ENCODE measurements at places on chromosomes 6 and 20. TPM values are rescaled to one million over a fixed set of nuclear protein-coding genes. Genes with fewer than 3 reads are reported as not detected.

Gene HLA-DPA1
- not detected for total RNA-seq

Gene CCN5
- total RNA-seq, result 0.63 TPM

Gene GATA5
- total RNA-seq, result not detected

Gene SSTR4
- not detected for total RNA-seq

Gene LCA5
- total RNA-seq, result 1.3 TPM

Gene HTR1B
- total RNA-seq, result 0.70 TPM

Gene FLRT3
- total RNA-seq, result 19.9 TPM

Gene SYCP2L
- total RNA-seq, result 0.35 TPM

Gene ARFGAP1
- 44.6 TPM for total RNA-seq

Gene GGTLC1
- total RNA-seq, result not detected

Gene SLC22A23
- total RNA-seq, result 24.8 TPM

Gene LRRC73
- total RNA-seq, result 0.21 TPM

Gene MARCKS
- total RNA-seq, result 66.0 TPM

Gene LY6G5B
- 0.60 TPM for total RNA-seq

Gene FABP7
- not detected for total RNA-seq

Gene WFDC10B
- not detected for total RNA-seq

Gene ADGRB3
- not detected for total RNA-seq

Gene RAET1G
- 30.8 TPM for total RNA-seq

Gene LY6G5C
- 0.79 TPM for total RNA-seq

Gene PTK6
- 0.70 TPM for total RNA-seq

Gene OLIG3
- not detected for total RNA-seq

Gene PLN
- total RNA-seq, result not detected

Gene MAS1
- total RNA-seq, result not detected

Gene CITED2
- total RNA-seq, result 23.7 TPM

Gene SIGLEC1
- not detected for total RNA-seq

Gene DST
- 271 TPM for total RNA-seq

Gene ATP9A
- 5.6 TPM for total RNA-seq

Gene IL17A
- total RNA-seq, result not detected

Gene PGC
- not detected for total RNA-seq

Gene TCF15
- not detected for total RNA-seq

Gene PHACTR1
- not detected for total RNA-seq

Gene PRSS16
- total RNA-seq, result 7.6 TPM

Gene LGSN
- total RNA-seq, result not detected

Gene IP6K3
- not detected for total RNA-seq

Gene FAM83C
- 3.2 TPM for total RNA-seq

Gene C20orf202
- 0.05 TPM for total RNA-seq

Gene PAK5
- total RNA-seq, result 0.14 TPM

Gene RAMACL
- total RNA-seq, result 0.05 TPM

Gene TAAR8
- total RNA-seq, result not detected

Gene PRND
- not detected for total RNA-seq

Gene SLC32A1
- not detected for total RNA-seq

Gene ENPP1
- 0.42 TPM for total RNA-seq

Gene DDX43
- 0.07 TPM for total RNA-seq

Gene TNF
- total RNA-seq, result 0.23 TPM

Gene TMEM14C
- 147 TPM for total RNA-seq

Gene ID4
- 1.3 TPM for total RNA-seq

Data from airway epithelial cell (primary cell).